ENCODE measurements at places on chromosomes 16 and 17.
A peak's percentile ranks its signal among the peaks of the same experiment; 100 is the strongest.

GRCh38 chr17:10261098-10261497 is 62.7 kb upstream of the GAS7 start:
- no peak for DNase-seq

DNA sequence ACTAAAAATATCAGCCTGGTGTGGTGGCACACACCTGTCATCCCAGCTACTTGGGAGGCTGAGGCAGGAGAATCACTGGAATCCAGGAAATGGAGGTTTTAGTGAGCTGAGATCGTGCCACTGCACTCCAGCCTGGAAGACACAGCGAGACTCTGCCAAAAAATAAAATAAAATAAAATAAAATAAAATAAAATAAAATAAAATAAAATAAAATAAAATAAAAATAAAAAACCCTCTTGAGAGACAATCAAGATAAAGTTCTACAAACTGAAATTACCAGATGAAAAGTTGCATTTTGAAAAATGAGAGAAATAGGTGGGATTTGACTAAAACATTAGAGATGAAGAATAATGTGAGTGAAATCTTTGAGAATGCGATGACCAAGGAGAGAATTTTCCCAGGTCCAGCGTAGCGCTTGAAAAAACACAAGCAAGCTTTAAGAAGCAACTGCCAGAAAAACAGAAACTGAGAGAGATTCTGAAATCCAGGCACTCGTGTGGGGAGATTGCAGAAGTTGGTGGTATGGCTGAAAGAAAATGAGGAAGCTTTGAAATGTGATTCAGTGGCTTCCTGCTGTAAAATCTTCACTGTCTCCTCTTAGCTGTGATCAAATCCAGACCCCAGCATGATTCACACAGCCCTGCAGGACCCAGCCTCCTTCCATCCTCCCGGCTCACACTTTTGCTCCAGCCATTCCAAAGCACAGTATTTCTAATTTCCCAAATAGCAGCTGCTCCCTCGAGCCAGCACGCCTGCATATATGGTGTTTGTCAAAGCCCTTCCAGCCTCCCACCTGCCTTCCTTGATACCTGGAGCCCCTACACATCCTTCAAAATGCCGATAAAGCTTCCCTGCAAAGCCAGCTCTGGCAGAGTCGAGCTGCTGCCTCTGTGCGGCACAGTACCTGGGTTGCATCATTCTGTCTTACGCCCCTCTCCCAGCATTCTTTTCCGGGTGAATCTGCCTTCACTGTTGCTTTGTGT is 8.2 kb upstream of the CD300E start:
- peak; percentile 84 for DNase-seq

DNA sequence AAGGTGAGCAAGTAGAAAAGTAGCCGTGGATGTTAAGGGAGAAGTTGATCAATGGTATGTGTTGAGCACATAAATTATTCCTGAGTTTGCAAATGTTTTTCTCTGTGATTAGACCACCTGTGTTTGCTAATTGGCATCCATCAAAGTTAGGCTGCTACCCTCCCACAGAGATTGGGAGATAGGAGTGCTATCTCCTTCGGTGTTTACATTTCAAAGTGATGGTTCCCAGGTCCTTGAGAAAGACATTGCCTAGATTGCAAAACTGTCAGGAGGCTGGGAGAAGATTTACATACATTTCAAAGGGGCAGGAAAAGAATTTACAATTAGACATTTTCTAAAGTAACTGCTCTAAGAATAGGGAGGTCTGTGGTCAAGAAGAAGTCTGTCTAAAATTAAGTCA is 54.3 kb upstream of the CNTNAP4 start:
- no peak for DNase-seq

DNA sequence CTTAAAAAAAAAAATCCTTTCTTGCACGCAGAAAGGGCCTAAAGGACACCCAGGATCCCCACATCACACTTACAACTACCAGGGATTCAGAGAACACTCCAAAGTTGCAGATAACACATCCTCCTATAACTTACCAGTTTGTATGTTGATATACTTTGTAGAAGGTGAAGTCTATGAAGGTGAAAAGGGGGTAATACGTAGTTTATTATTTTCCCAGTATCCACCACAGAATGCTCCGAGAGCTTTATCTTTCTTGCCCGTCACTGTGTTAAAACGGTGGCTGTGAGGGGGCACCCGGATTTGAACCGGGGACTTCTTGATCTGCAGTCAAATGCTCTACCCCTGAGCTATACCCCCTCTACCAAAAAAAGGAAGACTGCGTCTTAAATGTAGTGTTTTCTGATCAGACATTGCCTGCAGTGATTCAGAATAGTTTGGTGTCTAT is 7.9 kb upstream of the RPL23 start:
- DNase-seq = no peak

DNA sequence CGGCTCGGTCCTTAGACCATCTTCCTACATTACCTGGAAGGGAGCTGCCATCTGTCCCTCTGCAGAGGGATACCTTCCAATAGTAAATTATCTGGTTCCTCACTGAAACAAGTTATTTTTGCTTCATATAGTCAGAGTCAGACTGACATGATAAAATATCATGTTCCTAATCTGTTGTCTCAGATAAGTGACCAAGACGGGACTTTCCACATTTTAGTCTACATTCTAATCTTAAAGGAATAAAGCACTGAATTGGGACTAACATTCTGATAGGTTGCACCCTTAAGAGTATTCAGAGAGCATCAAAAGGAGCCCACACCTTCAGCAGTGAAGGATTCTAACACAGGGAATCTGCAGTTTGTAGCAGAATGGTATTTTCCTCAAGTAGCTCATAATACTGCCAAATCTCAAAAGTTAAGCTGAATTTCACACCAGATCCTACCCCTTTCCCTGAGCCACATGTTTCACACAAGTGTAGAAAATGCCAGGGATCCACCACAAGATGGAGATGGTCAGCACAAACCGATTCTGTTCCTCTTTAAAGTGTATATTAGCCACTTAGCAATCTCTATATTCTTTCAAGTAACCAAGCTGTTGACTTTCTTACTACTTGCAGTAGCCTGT is 13.4 kb downstream of the GINS2 start:
- no peak for DNase-seq

DNA sequence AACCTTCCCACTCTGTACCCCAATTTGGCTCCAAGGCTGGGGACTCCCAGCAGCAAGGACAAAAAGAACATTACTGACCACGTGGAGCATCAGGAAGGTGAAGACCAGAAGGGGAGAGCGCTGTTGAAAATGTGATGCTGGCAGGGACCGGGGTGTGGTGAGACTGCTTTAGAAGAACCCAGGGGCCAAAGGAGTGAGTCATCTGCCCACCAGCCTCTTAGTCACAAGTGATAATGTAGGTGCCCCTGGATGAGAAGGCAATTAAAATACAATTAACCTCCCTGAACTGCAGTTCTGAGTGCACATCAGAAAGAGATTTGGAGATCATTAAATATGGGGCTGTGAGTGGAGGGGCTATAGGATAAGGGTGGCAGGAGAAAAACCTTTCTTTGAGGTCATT is 366.6 kb upstream of the CCL2 start:
- DNase-seq = no peak

- DNase-seq = no peak
Measured at GRCh38 chr17:77700165-77700881, 258.2 kb upstream of the TNRC6C start.

GRCh38 chr17:55584055-55584685 is 72.9 kb upstream of the SMIM36 start:
- DNase-seq = no peak

All from SIG-M5 (cell line).